NCI-H2081 treated with DMSO at 0.1 percent for 48 hours (cell line): ENCODE measurements at places on chromosomes 12 and 14.

- DNase-seq = no peak
Measured at GRCh38 chr12:116861320-116861719, 19.9 kb downstream of the HRK start.

DNA sequence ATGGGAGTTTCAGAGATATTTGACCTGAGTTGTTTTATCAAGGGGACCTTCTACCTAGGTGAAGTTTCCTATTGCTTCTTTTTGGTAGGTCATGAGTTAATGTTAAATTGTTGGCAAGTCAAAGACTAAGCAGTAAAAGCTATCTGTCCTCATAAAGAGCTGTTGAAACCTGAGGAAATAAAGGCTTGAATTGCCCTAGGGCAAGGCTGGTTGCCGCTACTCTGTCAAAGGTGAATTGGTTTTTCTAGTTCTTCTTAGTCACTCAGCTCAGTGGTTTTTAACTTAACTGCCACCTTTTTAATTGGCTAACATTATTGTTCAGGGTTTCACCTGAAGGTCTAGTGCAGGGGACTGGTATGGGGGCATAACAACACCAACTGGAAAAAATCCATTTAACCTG is 441.6 kb upstream of the FBXO33 start:
- no peak for DNase-seq

DNA sequence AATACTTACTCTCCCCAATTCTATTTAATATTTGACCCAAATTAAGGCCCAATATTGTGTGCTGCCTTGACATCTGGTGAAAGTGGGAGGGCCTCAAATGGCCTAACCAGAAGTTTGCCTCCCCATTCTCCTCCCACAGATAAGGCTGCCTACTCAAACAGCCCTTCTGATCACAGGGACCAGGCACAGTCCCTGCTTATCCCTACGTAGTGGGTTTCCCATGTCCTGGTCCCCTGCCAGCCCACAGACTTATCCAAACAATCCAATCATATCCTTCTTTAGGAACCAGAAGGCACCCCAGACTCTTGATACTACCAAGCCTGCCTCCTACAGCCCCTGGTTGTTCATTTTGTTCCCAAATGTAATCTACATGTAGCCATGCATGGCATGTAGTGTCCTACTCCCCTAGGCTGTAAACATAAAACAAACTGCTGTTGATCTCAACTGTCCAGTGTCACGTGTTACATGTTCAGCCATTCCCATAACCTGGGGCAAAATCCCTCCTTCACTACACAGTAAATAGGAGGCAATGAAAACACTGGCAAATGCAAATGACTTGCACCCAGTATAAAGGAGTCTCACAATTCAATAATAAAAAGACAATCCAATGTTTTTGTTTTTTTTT is 49.3 kb downstream of the EEA1 start:
- DNase-seq = no peak

DNA sequence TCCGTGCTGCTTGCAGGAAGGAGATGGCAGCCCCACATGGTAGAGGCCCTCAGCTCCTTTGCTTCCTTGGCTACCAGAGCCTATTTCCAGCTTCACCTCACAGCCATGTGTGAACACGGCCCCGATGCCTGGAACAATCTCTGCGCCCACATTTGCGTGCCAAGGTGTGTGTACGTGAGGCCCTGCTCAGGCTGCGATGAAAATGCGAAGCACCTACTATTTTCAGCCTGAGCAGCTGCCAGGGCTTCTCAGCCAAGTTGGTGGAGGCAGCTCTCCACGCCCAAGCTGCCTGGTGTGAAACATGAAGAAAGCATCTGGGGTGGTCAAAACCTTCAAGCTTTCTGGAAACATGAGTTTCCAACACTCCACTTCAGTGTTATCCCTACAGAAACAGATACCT is 177.8 kb upstream of the EGLN3 start:
- DNase-seq = no peak

GRCh38 chr14:105605464-105606304 is 79.3 kb downstream of the TMEM121 start:
- no peak for DNase-seq

- no peak for DNase-seq
Measured at GRCh38 chr14:23348297-23348655, 4.4 kb downstream of the SLC22A17 start.
